H9 (cell line): ENCODE measurements at places on chromosomes 5 and 9. TPM values are rescaled to one million over a fixed set of nuclear protein-coding genes. Genes with fewer than 3 reads are reported as not detected.

GRCh38 chr5:89930591-89931392, 478.8 kb downstream of the CETN3 start:
- H3K36me3 ChIP-seq: no peaks in the 10 kb centered on the region
- H3K4me3 ChIP-seq: no peak overlapping the region
- no peak overlapping the region for H3K27ac ChIP-seq
- DNase-seq: no peak
- H3K4me1 ChIP-seq: peaks cover 3% of the 10 kb centered on the region; the same call in 1 of the 2 replicates

DNA sequence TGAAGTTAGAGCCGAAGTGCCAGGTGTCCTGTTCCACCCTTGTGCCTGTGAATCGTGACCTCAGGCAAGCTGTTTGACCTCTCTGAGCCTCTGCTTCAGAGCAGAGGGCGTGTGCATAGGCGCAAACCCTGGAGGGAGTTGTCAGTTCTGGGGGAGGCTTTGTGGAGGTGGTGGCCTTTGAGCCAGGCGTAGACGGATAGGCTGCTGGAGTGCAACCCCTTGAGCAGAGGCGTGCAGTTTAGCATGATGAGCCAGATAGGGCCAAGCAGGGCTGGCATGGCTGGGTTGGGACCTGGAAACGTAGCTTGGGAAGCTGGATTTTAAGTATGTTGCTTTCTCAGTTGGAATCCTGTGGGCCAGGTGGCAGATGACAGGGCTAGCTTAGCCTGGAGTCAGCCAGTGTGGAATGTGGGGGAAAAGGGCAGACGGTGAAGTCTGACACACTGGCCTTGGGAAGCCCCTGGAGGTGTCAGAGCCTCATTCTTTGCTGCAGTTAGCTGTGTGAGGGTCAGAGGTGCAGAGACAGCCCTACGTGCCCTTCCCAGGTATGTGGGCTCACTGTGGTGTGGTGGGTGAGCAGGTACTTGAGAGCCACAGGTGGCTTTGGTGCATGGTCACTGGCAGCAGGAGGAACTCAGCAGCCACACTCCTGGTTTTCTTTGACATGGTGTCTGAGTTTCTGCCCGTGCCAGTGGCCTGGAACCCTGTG, 93.4 kb downstream of the DAB2IP start:
- no peak overlapping the region for H3K27ac ChIP-seq
- H3K4me1 ChIP-seq: peaks cover 3% of the 10 kb centered on the region; the same call in 1 of the 2 replicates
- H3K4me3 ChIP-seq: no peak overlapping the region
- no peak for DNase-seq

DNA sequence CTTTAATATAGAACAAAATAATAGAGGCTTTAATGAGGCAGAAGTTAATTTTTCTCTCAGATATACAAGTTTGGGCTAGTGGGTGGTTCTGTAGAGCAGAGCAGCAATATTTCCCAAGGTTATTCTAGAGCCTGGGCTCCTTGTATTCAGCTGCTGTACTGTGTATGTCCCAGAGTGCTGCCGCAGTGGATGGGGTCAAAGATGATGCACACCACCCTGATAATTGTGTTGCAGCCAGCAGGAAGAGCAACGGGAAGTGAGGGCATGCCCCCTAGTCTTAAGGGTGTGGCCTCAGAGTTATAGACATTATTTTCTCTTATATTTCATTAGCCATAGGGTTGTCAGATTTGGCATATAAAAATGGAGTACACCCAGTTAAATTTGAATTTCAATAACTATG, 23.9 kb upstream of the KIF4B start:
- no peak overlapping the region for H3K27ac ChIP-seq
- H3K4me3 ChIP-seq: no peak overlapping the region
- no peaks in the 10 kb centered on the region for H3K36me3 ChIP-seq

GRCh38 chr9:138007918-138008841, 130.6 kb downstream of the CACNA1B start:
- H3K4me1 ChIP-seq: no peaks in the 10 kb centered on the region
- H3K36me3 ChIP-seq: peaks cover 9% of the 10 kb centered on the region
- H3K27me3 ChIP-seq: no peaks in the 10 kb centered on the region
- DNase-seq: no peak
- H3K27ac ChIP-seq: no peak overlapping the region

DNA sequence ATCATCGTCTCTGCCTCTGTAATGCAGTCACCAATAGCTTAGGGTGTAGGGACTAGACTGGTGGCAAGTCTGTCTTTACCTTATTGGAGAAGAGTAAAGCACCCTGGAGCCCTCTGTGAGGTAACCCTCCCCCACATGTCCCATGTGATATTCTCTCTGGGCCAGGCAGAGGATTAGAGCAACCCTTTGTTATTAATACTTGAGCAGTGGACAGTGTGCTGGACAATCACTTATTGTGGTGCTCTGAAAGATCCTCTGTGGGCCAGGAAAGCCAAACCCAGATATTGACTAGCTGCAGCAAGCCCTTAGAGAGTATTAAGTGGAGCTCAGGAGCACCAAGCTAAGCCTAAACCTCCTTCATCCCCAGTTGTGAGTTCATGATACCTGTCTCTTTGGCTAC, 139.7 kb upstream of the RUSC2 start:
- H3K36me3 ChIP-seq: no peaks in the 10 kb centered on the region
- DNase-seq: no peak
- no peaks in the 10 kb centered on the region for H3K27me3 ChIP-seq
- no peak overlapping the region for H3K27ac ChIP-seq

DNA sequence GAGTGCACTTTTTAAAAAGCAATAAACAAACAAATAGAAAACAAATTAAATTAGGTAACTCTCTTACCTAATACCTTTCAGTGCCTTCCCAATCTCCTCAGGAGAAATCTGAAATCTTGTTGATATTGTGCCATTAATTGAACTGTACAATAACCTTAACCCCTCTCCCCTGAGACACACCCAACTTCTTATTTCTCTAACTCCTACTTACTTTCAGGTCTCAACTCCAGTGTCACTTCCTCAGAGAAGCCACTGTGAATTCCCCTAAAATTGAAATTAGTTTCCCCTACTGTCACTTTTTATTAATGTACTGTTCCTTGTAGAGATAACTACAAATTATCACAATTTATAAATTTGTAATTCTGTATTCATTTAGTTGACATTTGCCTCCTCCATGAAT, 295.3 kb upstream of the TNC start:
- H3K27me3 ChIP-seq: no peaks in the 10 kb centered on the region
- H3K4me1 ChIP-seq: no peaks in the 10 kb centered on the region; the same call in 1 of the 2 replicates
- H3K36me3 ChIP-seq: no peaks in the 10 kb centered on the region; the same call in none of the 3 replicates

GRCh38 chr9:125966466-125966865, 219.3 kb downstream of the PBX3 start:
- H3K27me3 ChIP-seq: no peaks in the 10 kb centered on the region
- no peak overlapping the region for H3K4me3 ChIP-seq
- H3K27ac ChIP-seq: no peak overlapping the region
- H3K36me3 ChIP-seq: peaks cover 56% of the 10 kb centered on the region
- no peaks in the 10 kb centered on the region for H3K4me1 ChIP-seq

DNA sequence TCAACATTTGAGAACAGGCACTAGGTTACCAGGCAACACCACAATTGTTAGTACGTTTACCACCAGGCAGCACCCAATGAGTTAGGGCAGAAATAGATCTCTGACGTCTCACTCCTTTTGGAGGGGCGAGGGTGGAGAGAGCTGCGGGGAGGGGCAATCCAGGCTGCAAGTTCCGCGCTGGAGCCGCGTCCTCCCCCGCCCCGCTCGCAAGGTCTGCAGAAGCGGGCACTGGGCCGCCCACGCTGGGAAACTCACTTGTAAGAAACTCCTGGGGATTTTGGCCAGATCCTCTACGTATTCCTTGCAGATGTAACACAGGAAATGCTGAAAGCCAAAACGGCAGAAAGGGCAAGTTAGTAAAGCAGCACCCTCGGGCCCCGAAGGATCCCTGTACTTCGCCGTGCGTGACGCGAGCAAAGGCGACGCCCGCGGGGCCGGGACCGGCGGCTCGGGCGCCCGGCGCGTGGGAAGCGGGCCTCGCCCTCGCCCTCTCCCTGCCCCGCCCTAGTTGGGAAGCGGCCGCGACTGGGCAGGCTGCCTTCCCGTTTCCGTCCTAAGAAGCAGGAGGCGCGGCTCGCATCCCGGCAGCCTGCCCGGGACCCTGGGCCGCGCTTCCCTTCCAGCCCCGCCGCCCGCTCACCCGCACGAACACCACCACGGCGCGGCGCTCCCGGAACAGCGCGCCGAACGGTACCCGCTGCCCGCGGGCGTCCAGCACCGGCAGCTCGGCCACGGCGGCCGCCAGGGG, 493 bp downstream of the PRXL2C start:
- H3K4me1 ChIP-seq: no peaks in the 10 kb centered on the region
- H3K36me3 ChIP-seq: no peaks in the 10 kb centered on the region
- DNase-seq: peak; percentile 81
- no peaks in the 10 kb centered on the region for H3K27me3 ChIP-seq

GRCh38 chr5:44783634-44784315, 25.0 kb upstream of the MRPS30 start:
- H3K4me1 ChIP-seq: no peaks in the 10 kb centered on the region
- H3K36me3 ChIP-seq: peaks cover 40% of the 10 kb centered on the region
- no peaks in the 10 kb centered on the region for H3K27me3 ChIP-seq
- no peak for DNase-seq
- H3K27ac ChIP-seq: no peak overlapping the region

DNA sequence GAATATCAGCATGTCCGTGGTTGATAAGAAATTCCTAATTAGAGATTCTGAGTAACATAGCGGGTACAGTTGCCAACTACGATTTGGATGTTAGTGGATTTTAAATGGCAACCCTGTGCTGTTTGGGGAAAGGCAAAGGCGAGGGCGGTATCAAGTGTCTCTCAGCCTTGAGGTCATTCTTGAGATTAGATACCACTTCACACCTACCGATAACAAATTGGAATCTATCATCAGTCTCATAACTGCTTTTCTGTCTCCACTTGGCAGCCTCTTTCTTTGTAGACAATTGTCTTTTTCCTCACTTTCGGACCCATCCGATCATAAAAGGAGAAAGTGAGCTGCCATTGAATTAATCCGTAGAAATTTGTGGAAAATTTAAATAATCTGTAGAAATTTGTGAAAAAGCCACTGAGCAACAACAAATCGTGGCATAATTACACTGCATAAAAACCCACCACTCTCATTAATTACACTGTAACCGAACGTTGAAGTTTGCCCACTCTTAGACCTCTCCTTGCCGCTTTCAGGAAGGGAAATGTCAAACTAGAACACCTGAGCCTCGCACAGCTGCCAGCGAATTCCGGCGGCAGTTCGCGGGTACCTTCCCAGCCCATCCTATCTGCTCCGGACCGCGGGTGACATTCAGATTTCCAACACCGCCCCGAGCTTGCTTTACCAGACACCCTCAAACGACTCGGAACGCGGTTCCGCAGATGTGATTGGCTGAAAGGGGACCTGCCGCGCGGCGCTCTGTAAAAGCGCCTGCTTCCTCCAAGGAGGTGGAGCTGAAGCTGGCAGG, 849 bp upstream of the RGMB start:
- H3K27me3 ChIP-seq: peaks cover 8% of the 10 kb centered on the region; the same call in 1 of the 2 replicates
- peaks cover 5% of the 10 kb centered on the region; the same call in 1 of the 2 replicates for H3K36me3 ChIP-seq
- peak; percentile 94 for DNase-seq

DNA sequence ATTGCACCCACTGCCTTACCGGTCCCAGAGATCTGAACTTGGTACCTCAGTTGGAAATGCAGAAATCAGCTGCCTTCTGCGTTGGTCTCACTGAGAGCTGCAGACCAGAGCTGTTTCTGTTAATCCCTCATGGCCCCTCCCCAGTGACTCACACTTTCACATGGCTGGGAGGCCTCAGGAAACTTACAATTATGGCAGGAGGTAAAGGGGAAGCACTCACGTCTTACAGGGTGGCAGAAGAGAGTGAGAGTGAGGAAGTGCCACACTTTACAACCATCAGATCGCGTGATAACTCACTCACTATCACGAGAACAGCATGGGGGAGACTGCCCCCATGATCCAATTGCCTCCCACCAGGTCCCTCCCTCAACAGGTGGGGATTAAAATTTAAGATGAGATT, 648.5 kb downstream of the MTRR start:
- H3K27ac ChIP-seq: no peak overlapping the region
- H3K27me3 ChIP-seq: no peaks in the 10 kb centered on the region
- DNase-seq: no peak
- no peak overlapping the region for H3K4me3 ChIP-seq

- H3K4me3 ChIP-seq: no peak overlapping the region
- no peak overlapping the region for H3K27ac ChIP-seq
- no peak for DNase-seq
Measured at GRCh38 chr5:133900534-133901270, 67.7 kb downstream of the C5orf15 start.

DNA sequence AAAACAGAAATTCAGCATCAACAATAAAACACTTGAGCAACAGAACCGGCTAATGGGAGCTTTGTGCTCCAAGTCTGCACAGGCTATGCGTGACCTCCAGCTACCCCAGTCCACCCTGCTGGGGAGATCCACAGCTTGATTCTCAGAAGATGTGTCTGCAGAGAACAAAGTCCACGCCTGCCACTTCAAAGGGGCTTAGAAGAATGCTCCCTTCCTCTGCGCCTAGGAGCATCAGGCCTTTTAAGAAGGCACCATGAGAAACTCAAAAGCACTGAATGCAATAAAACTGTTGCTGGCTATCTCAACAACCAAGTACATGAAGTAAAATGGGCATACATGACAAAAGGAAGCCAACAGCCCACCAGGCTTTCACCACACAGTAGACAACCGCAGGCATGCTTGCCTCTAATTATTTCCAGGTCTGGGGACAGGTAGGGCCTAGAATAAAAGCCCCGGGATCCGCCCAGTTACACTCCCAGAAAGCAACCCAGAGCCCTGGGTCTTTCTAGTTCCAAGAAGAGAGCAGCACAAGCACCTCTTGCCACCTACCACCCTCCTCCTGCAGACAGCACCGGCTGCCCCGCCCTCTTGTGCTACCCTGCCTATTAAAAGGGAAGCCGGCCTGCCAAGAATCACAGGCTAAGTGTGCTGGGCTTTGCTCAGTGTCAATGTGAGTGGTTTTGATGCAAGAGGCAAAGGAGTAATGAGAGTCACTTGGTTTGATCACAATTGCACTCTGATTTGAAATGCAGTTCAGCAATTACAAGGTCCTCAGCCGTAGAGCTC, 123.2 kb downstream of the SPOCK1 start:
- DNase-seq: peak; percentile 52
- H3K4me3 ChIP-seq: no peak overlapping the region
- no peaks in the 10 kb centered on the region; the same call in 1 of the 2 replicates for H3K4me1 ChIP-seq
- no peak overlapping the region for H3K27ac ChIP-seq
- no peaks in the 10 kb centered on the region for H3K27me3 ChIP-seq
- peaks cover 3% of the 10 kb centered on the region; the same call in 2 of the 3 replicates for H3K36me3 ChIP-seq

- peaks cover 17% of the 10 kb centered on the region for H3K36me3 ChIP-seq
- H3K27ac ChIP-seq: no peak overlapping the region
- H3K4me1 ChIP-seq: peaks cover 7% of the 10 kb centered on the region; the same call in 1 of the 2 replicates
- DNase-seq: no peak
- H3K4me3 ChIP-seq: no peak overlapping the region
- H3K27me3 ChIP-seq: no peaks in the 10 kb centered on the region
Measured at GRCh38 chr5:78607864-78608263, 40.7 kb downstream of the LHFPL2 start.

GRCh38 chr5:8984386-8984785, 561.5 kb downstream of the SEMA5A start:
- DNase-seq: no peak
- H3K4me3 ChIP-seq: no peak overlapping the region
- no peaks in the 10 kb centered on the region for H3K27me3 ChIP-seq
- no peaks in the 10 kb centered on the region for H3K4me1 ChIP-seq
- no peaks in the 10 kb centered on the region for H3K36me3 ChIP-seq
- no peak overlapping the region for H3K27ac ChIP-seq

GRCh38 chr5:124652892-124653441, 93.5 kb downstream of the ZNF608 start:
- peaks cover 4% of the 10 kb centered on the region; the same call in 1 of the 2 replicates for H3K4me1 ChIP-seq
- no peak for DNase-seq
- no peak overlapping the region for H3K4me3 ChIP-seq
- H3K27me3 ChIP-seq: no peaks in the 10 kb centered on the region
- H3K27ac ChIP-seq: no peak overlapping the region

GRCh38 chr9:136748666-136749611, 614 bp upstream of the LCN6 start:
- no peak overlapping the region for H3K4me3 ChIP-seq
- no peaks in the 10 kb centered on the region for H3K4me1 ChIP-seq
- H3K36me3 ChIP-seq: no peaks in the 10 kb centered on the region
- DNase-seq: no peak

The SLC6A18 gene
- not detected in 2 replicates for total RNA-seq

The ANKRD18B gene
- total RNA-seq: 9.1 and 10.6 TPM in 2 replicates
